ENCODE measurements at places on chromosomes 5 and 9. TPM values are rescaled to one million over a fixed set of nuclear protein-coding genes. Genes with fewer than 3 reads are reported as not detected.

DNA sequence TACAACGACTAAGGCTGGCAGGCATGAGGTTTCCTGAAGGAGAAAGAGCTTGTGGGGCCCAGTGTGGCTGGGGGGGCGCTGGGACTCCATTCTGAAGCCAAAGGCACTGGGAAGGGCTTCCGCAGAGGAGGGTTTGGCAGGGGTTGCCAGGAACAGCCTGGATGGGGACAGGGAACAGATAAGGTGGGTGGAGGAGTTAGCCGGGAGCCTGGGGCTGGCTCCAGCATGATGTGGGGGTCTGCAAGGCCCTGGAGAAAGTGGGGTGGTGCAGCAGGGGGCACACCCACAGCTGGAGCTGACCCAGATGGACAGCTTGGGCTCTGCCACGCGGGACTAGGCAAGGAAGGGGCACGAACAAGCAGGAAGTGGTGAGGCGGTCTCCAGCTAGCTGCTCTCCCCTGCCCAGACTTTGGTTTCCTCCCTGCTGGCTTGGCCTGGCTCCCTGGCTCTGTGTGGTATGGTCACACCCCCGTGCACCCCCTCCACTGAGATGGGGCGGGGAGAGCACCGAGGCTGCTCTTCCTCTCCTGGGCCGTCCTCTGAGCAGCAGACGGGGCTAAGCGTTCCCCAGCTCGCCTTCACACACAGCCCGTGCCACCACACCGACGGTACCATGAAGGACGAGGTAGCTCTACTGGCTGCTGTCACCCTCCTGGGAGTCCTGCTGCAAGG is at the start of gene LTC4S:
TSS of gene LTC4S (plus strand) at position 519 of the 672 bp plus-strand sequence. CDS start at position 614, 95 bp downstream.
- DNase-seq, result no peak

- DNase-seq, result no peak
These were observed 122.7 kb downstream of the GCNT1 start for GRCh38 chr9:76581731-76582130.

DNA sequence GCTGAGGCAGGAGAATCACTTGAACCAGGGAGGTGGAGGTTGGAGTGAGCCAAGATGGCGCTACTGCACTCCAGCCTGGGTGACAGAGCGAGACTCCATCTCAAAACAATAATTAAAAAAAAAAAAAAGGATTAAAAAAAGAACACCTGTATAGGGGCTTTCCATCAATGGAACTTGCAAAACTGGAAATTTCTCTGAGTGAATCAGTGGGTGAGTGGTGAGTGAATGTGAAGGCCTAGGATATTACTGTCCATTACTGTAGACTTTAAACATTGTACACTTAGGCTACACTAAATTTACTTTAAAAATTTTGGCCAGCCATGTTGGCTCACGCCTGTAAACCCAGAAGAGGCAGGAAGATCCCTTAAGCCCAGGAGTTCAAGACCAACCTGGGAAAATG is 5.7 kb upstream of the RARS1 start:
- DNase-seq, result no peak

- DNase-seq, result no peak
These were observed 710.3 kb downstream of the PRELID2 start for GRCh38 chr5:145124806-145125205.

GRCh38 chr9:105975886-105976645 is 281.7 kb downstream of the TMEM38B start:
- no peak for DNase-seq

GRCh38 chr9:88174324-88174723 is 36.0 kb upstream of the SPATA31C2 start:
- DNase-seq, result no peak

GRCh38 chr5:36300927-36301540 is 668 bp downstream of the RANBP3L start:
- DNase-seq, result no peak

DNA sequence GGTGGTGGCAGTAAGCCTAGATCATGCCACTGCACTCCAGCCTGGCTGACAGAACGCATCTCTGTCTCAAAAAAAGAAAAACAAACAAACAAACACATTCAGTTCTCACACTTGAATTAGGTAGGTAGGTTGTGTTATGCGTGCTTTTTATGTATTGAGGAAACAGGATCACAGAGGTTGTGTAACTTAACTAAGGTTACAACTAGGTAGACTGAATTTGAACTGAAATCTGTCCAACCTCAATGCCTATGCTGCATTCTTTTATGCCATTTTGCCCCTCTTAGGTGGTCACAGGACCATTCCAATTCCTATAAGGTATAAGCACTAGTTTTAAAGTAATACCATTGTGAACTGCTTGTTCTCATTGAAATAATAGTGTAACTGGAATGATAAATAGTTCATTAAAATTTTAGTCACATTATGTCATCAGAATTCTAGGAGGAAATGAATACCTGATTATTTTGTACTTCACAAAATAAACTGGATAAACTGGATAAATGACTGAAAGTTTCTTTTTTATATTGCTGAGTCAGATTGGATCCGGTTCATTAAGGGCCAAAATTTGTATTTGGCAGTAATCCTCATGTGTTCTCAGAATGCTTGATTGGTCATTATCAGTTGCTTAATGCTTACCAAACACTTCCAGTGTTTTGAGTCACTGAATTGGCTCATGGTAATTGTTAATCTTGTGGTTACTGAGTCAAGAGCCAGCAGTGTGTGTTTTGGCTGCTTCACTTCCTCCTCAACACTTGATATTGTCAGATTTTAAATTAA is 7.1 kb downstream of the UBAP1 start:
- DNase-seq, result no peak

GRCh38 chr5:112957036-112957808 is 19.4 kb upstream of the DCP2 start:
- DNase-seq, result no peak

DNA sequence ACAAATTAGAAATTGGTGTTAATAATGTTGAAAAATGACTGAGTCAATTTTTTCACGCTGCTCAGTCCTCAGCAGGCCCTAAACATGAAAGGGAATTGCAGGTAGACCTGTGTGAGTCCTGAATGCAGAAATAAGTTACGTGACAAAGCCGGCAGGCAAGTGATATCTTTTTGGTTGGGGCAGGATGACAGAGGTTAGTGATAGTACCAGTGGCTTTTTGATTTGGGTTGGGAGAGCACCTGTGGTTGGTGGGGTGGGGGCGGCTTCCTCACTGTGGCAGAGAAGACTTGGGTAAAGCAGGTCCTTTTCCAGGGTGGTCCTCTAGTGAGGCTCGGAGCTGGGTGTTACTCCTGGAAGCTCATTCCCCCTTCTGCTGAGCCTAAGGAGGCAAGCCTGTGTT is 164.7 kb downstream of the TMEM167A start:
- DNase-seq, result no peak

DNA sequence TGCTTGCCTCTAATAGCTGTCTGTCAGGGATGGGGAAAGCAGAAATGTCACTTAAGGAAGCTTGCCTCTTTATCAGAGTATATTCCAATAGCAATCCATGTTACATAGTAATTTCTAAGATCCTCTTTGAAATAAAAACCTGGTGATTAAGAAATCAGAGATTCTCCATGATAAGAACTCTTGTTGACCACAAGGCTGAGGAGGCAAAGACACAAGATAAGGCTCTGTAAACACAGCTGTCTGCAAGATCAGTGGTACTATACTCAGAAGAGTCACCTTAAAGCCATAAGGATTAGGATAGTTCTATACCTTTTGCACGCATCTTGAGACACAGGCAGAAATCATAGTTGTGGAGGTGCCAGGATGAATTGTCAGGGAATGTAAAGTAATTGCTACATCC is 40.3 kb downstream of the HEXB start:
- no peak for DNase-seq

DNA sequence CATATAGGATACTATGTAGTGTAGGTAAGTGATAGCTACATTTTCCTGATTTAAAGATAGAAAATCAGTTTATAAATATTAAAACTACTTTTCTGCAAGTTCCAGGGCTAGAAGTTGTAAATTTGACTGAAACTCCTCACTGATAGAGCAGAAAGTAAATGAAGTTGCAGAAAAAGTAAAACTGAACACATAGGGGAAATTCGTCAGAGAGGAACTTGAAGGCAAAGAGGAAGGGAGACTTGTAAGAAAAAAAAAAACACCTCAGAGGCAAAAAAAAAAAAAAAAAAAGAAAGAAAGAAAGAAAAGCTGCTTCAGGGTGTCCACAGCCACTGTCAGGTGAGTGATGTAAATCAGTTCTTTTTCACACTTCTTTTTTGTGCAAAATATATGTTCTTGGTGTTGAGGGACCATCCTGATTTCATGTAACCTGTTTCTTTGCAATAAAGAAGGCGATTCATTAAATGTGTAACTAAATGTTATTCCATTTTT is 336.2 kb upstream of the ZNF462 start:
- no peak for DNase-seq

The PCDHGC5 gene
- 1.7 TPM for total RNA-seq

The FGD3 gene
- not detected for total RNA-seq

The SAXO1 gene
- total RNA-seq, result not detected

The ANKDD1B gene
- 0.72 TPM for total RNA-seq

The SLC6A7 gene
- total RNA-seq, result not detected

The SMIM3 gene
- total RNA-seq, result 9.0 TPM

The STPG3 gene
- total RNA-seq, result not detected

The SARDH gene
- not detected for total RNA-seq

The OR13C8 gene
- total RNA-seq, result not detected

The CFAP90 gene
- not detected for total RNA-seq

All from chondrocyte (in vitro differentiated cells).